ENCODE measurements at places on chromosomes 2 and 18.

GRCh38 chr2:40439473-40439872 lies 12.4 kb downstream of the SLC8A1 start:
- no peak for DNase-seq

DNA sequence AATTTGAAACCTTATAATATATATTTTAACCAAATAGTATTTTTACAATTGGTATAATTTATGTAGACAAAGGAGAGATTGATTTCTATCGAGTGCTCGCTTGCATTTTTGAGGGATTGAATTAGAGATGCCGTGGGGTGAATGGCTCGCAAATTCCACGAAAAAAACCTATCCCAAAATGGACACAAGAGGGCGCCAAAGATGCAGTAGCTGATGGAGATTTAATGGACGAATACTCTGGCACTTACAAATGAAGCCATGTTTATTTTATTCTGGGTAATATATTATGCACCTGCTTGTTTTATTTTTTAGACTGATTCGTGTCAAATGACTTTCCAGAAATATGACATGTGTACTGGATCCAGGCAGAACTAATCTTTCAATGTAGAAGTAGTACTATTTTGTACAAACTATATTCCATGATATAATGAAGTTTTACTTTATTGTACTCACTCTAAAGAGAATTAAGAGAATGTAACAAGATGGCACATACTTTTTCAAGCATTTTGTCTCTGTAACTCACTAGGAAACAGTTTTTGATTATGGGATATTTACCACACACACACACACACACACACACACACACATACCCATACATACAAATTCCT lies 505.4 kb downstream of the PLCL1 start:
- no peak for DNase-seq

DNA sequence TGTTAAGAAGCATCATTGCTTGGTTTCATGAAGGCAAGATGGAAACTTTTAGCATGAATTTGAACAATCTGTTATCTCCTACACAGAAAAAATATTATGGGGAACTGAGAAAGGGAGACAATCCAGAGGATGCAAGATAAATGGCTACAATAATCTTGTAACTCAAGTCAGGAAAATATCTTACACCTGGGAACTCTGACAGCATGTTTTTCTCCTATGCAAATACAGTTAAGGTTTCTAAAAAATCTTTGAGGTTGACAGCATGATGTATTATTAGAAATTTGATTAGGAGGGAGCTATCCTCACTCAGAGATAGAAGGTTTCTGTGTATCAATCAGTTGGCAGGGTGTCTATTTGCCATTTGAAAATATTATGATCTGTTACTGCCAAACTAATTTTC lies 75.6 kb downstream of the GPD2 start:
- DNase-seq: no peak

DNA sequence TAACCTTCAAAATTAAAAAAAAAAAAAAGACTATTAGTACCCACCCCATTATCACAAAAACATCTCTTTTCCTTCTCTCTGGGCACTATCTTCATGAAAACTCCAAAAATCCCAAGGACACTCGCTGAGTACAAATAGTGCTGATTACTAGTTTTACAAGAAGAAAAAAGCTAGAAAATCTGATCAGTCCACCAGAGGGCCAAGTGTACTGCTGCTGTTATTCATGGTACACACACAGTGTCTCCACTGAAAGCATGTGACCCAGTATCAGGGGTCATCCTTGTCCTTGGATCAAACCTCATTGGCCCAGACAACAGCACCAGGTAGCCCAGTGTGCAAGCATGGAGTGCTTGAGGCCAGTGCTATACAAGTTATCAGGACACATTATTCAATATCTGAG lies 382.7 kb upstream of the KLHL29 start:
- no peak for DNase-seq
